Smooth muscle cell of the coronary artery (primary cell): ENCODE measurements at places on chromosomes 16 and 17. TPM values are rescaled to one million over a fixed set of nuclear protein-coding genes. Genes with fewer than 3 reads are reported as not detected.

The METTL22 gene
- 23.1 and 23.5 TPM in 2 replicates for total RNA-seq

The PCGF2 gene
- total RNA-seq: 1.5 and 5.3 TPM in 2 replicates

The DVL2 gene
- total RNA-seq: 56.3 and 89.0 TPM in 2 replicates

The NAGPA gene
- 9.5 and 14.3 TPM in 2 replicates for total RNA-seq

The STX8 gene
- 84.6 and 91.0 TPM in 2 replicates for total RNA-seq

The RAB40B gene
- total RNA-seq: 8.4 and 14.9 TPM in 2 replicates

The CDK5RAP3 gene
- 83.0 and 117 TPM in 2 replicates for total RNA-seq

The CES4A gene
- 0.90 and 3.3 TPM in 2 replicates for total RNA-seq

The USP36 gene
- total RNA-seq: 12.8 and 13.3 TPM in 2 replicates

The RASL10B gene
- total RNA-seq: 0.98 and 1.6 TPM in 2 replicates

The TEX2 gene
- 12.8 and 31.9 TPM in 2 replicates for total RNA-seq

The CTDNEP1 gene
- 16.7 and 21.2 TPM in 2 replicates for total RNA-seq

The ASB16 gene
- total RNA-seq: not detected in 2 replicates

The CD300LG gene
- not detected in 2 replicates for total RNA-seq

The PYDC1 gene
- not detected in 2 replicates for total RNA-seq

The CDK5R1 gene
- 0.35 and 0.75 TPM in 2 replicates for total RNA-seq

The RBBP6 gene
- total RNA-seq: 5.6 and 9.2 TPM in 2 replicates

The NGFR gene
- 0.60 and 1.5 TPM in 2 replicates for total RNA-seq

The SCGB1C2 gene
- total RNA-seq: not detected in 2 replicates

The FBXW10B gene
- total RNA-seq: 0.08 TPM in 1 of 2 replicates, not detected in the other

The CIAPIN1 gene
- 18.6 and 46.3 TPM in 2 replicates for total RNA-seq

The CCL8 gene
- total RNA-seq: 1.2 TPM in 1 of 2 replicates, not detected in the other

The EIF1 gene
- 82.7 and 93.4 TPM in 2 replicates for total RNA-seq
